ENCODE measurements at places on chromosomes 1 and 21.

- no peak for DNase-seq
Measured at GRCh38 chr1:22709891-22710700, 543 bp upstream of the EPHB2 start.

DNA sequence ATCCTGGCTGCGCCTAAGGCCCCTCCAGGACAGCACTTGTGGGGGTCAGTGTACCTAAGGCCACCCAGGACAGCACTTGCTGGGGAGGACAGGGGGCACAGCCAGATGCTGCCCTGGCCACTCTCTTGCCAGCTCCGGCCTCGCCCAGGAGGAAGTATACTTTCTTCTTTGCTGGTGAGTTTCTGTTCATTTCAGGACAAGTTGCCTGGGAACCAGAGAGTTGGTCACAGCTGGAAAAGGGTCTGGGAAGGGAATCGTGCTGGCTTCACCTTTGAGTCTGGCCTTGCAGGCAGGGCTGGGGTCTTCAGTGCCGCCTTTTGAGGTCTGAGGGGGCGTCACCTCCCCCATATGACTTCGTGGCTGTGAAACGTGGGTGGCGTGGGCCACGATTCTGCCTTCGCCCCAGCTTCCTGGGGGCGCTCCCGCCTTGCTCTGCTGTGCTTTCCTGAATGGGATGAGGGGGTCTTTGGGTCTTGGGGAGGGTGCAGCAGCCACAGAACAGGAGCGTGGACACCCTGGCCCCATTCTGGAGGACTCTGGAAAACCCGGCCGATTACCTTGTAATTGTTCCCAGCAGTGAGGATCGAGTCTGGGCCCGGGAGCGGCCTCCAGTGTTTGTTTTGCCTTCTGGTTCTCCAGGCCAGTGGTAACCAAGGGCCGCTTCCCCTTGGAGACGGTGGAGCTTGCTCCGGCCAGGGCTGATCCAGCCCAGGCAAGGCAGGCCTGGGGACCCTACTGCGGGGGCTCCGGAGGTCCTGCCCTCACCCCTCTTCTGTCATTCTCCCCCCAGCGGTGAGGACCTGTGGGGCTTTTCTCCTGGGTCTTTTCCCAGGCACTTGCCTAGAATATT, 45.9 kb downstream of the SPSB1 start:
- no peak for DNase-seq

- DNase-seq: no peak
Measured at GRCh38 chr1:157639800-157640199, 41.9 kb upstream of the FCRL4 start.

DNA sequence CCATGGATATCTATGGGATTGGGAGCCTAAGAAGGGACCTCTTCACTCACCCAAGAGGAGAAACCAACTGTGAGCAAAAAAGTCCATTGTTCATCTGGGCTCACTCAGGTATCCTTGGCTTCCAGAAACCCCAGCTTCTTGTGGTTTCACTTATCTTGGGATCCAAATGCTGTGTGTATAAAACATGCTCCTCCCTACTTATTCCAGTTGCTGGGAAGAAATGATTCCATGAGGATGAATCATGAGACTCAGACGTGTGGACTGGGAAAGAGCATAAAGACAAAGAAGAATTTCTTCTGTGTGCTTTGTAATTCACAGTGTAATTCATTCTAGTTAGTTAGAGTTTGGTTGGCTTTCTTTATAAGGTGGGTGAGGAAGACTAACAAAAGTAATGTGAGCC, 283.7 kb downstream of the ZNF648 start:
- no peak for DNase-seq

DNA sequence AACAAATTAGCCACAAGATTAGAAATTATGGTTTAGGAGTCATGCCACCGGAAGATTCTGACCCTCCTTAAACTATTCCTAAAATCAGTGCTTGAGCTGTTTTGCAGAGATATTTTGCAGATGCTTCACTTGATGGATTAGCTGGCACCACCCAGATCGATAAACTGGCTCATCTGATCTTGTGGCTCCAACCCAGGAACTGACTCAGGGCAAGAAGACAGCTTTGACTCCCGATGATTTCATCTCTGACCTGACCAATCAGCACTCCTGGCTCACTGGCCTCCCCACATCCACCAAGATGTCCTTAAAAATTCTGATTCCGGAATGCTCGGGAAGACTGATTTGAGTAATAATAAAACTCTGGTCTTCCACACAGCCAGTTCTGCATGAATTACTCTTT, 221.6 kb downstream of the RHOU start:
- DNase-seq: no peak

DNA sequence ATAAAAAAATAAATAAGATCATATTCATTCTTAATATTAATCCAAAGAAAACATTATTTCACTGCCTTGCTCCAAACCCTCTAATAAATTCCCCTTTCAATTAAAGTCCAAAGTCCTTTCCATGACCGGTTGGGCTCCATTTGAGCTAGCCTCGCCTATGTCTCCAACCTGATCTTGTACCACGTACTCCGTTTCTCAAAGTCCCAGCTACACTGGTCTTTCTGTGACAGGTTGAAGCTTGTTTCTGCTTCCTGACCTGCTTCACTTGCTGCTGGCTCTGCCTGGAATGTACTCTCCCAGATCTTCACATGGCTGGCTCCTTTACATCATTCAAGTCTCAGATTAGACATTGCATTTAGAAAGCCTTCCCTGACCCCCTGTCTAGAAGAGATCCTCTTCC, 16.4 kb downstream of the RPL5 start:
- DNase-seq: no peak

GRCh38 chr1:12446593-12446992, 171.4 kb downstream of the DHRS3 start:
- no peak for DNase-seq

- DNase-seq: peak; percentile 40
Measured at GRCh38 chr1:110674337-110675059, at the start of gene KCNA3. TSS of gene KCNA3 (minus strand) at chr1:110674940. CDS start at chr1:110674809, 131 bp downstream.

- no peak for DNase-seq
Measured at GRCh38 chr1:41583658-41584547, 99.4 kb upstream of the EDN2 start.

DNA sequence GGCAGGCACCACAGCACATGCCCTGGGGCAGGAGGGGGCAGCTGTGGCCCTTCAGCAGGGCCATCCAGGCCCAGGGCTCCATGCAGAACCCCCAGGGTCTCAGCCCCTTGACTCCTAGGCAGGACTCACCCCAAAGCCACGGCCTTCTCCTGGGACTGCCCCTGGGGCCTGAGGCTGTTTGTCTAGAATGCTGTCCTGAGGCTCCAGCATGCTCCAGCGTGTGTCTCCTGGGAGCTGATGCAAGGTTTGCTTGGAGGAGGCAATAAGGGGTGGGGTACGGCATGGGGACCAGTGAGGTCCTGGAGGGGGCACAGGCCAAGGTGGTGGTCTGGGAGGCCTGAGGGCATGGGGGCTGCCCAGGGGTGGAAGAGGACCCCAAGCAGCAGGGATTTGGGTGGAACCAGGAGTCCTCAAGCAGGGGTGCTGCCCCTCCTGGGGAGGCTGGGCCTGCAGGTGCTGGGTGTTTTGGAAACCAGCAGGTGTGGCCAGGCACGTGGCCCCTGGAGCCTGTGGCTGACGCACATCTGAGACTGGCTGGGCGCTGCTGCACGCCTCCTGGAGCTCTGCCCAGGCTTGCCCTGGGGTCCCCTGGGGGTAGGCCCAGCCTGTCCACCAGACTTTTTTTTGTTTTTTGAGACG, 7.8 kb upstream of the CALML6 start:
- peak; percentile 50 for DNase-seq

DNA sequence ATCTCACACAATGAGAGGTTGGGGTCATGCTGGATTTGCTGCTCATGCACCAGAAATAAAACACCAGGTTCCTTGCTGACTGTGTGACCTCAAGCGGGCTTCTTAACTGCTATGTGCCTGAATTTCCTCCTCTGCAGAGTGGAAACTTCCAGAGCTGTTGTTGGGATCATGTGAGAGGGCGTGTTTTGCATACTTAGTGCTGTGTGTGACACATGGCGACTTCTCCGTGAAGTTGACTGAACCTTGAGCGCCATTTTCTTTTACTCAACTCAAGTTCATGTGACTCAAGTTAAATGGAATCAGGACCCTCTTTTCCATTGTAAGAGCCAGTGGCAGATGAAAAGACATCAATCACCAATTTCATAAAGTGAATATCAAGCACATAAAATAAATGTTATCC, 224.0 kb downstream of the KIF26B start:
- no peak for DNase-seq

DNA sequence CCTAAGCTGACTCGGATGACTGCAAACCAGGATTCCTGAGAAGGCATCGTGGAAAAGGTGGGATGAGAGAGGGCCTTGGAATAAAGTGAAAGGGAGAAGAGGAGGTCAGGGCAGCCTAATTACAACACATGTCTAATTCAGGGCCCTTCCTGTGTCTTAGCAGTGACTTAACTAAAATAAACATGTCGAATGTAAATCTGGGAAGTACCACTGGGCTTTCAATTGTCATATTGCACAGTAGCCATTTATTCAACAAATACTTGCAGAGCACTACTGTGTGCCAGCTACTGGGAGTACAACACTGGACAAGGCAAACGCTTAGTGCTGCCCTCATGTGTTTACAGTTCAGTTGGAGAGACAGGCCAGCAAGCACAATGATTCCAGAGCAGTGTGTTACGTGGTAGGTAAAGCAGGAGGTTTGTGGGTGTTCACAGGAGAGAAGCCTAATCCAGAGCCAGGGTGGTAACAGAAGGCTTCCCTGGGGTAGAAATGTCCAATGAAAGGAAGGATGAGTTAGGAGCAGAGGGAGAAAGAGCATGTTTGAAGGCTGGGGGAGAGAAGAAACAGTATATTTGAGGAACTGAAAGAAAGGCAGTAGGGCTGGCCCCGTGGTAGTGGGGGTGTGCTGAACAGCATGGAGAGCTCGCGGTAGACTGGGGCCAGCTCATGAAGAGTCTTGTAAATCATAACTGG, 38.0 kb upstream of the RASAL2 start:
- DNase-seq: no peak

DNA sequence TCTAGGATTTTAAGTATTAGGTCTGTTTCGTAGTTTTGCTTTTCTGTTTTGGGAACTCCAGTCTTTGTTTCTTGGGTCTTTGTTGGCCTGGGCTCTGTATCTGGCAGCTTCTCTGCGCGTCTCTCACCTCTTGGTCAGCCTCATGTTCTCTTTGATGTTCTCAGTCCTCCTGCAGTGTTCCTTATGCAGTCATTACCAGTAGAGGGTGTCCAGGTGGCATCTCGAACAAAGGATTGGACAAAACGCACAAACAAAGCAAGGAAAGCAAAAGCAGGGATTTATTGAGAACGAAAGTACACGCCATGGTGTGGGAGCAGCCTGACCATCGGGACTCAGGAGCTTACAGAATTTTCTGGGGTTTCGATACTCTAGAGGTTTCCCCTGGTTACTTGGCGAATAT, 133.7 kb upstream of the COL6A1 start:
- DNase-seq: no peak

DNA sequence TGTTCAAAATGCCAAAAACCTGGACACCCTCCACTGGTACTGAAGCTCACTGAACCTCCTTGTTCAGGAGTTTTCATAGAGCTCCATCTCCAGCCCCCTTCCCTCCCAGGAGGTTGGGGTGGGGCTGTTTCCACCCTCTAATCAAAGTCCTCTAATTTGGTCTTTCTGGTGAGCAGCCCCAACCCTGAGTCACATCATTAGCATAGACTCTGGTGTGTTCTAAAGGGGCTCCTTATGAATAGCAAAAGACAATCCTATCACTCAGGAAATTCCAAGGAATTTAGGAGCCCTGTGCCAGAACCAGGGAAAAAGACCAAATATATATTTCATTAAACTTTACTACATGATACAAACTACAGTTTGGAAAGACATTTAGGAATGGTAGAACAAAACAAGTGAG, 13.2 kb upstream of the UBE4B start:
- DNase-seq: no peak

DNA sequence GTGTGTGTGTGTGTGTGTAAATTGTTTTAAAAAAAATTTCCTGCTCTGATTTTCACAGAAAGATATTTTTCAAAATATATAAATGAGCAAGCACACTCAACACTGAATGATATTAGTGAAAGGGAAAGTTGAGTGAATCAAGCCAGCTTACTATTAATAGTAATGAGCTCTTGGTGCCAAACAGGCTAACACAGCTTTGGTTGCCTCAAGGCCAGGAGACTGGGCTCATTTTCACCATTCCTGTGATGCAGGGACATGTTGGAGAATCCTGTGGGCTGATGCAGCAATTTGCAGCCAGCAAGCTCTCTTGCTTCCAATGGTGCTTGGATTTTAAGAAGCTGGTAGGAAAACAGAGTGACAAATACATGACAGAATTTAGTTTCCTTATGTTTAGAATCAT, 30.2 kb downstream of the PLA2G4A start:
- no peak for DNase-seq

DNA sequence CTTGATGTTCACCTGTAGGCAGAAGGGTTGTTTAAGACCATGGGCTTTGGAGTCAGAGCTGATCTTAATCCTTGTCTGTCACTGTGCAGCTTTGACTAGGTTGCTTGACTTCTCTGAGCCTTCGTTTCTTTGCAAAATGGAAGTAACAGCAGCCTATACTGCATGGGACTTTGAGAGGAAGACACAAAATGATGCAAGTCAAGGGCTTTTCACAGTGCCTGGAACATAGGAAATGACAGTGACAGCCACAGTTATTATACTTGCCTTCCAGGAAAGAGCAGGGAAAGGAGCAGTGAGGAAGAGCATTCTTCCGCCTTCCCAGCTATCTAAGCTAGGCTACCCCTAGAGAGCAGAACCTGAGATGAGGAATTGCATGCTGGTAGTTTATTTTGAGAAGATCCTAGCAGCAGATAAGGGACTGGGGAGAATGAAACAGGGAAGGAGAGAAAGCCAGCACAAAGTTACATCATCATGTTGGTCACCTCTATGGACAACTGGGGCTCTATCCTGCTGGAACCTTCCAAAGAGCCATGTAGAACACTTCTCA, 3.1 kb downstream of the CSF3R start:
- no peak for DNase-seq

- no peak for DNase-seq
Measured at GRCh38 chr1:164588516-164589341, 29.7 kb downstream of the PBX1 start.

- no peak for DNase-seq
Measured at GRCh38 chr1:194570476-194570875, 1384.1 kb upstream of the B3GALT2 start.

- no peak for DNase-seq
Measured at GRCh38 chr1:71116729-71117128, 35.9 kb upstream of the ZRANB2 start.

DNA sequence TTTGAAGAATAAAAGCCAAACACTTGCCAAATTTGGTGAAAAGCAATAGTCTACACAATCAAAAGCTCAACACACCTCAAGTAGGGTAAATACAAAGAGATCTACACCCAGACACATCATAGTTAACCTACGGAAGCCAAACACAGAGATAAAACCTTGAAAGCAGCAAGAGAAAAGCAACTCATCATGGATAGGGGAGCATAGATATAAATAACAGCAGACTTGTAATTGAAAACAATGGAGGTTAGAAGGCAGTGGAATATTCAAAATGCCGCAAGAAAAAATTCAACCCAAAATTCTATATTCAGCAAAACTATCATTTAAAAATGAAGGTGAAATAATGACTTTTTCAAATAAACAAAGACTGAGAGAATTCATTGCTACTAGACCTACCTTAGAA, 105.1 kb downstream of the ITSN1 start:
- no peak for DNase-seq

GRCh38 chr1:42756956-42757891, 9.6 kb downstream of the P3H1 start:
- DNase-seq: peak; percentile 58
